Stimulated activated CD8-positive, alpha-beta memory T cell treated with anti-CD3 and anti-CD28 coated beads, Interleukin-4, amount 100 ng/mL, for 1 hour (primary cell): ENCODE measurements at places on chromosomes 3 and 15.
A peak's percentile ranks its signal among the peaks of the same experiment; 100 is the strongest.

DNA sequence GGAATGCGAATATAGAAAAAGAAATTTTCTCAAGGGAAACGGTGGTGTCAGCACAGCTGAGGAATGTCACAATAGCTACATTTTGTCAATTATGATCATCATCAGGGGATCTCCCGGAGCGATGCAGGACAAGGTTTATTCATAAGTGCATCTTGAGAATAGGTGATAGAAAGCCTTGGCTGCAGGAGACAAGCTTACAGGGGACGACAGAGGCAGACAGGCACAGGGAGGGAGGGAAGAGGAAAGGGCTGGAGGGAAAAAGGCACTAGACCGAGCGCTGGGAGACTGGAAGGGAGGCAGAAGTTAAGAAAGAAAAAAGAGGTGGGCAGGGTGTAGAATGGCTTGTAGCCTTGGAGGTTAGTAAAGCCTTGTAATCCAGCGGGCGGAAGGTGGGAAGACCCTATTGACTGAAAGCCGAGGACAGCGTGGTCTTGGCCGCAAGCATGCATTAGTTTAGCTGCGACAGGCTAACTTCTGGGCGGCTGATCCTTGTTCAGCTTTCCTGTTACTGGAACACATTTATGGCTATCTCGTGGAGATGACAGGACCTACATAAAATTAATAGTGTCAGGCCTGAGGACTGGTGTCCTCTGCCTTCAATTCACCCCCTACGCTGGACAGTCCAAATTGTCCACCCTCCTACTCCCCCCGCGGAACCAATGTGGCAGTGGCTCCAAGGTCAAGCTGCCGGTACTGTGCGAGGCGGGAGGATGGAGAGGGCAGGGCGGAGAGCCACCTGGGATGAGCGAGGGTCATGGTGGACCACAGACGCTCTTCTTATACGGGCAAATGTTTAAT is 1.4 kb upstream of the NECTIN3 start:
- DNase-seq = no peak

DNA sequence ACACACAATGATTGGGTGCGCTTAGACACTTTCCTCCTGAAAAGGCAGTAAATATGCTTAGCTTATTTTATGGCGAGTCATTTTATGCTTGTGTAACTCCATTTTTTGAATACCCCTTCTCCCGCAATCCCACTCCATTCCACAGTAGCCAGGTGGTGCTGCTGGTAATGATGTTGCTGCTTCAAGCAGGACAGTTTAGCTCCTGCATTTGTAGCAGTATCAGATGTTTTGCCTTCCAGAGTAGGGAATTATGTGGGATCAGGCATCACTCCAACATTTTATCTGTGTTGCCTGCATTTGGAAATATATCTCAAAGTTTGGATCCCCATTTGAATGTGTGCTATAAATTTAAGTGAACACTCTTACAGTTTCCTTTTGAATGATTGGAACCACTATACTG is 302.1 kb upstream of the SGO1 start:
- DNase-seq = no peak

GRCh38 chr3:24270204-24270691 is 224.4 kb downstream of the THRB start:
- DNase-seq = no peak

GRCh38 chr3:100361897-100362296 is 27.3 kb downstream of the NIT2 start:
- DNase-seq = no peak

- no peak for DNase-seq
Observed at GRCh38 chr15:74882528-74882927, 7.3 kb upstream of the MPI start.

- DNase-seq = no peak
Observed at GRCh38 chr15:100926258-100926657, 7.1 kb downstream of the LRRK1 start.

- DNase-seq = no peak
Observed at GRCh38 chr15:56996746-56997470, 78.5 kb downstream of the TCF12 start.

GRCh38 chr15:92878593-92879053 is 21.5 kb upstream of the CHD2 start:
- no peak for DNase-seq

DNA sequence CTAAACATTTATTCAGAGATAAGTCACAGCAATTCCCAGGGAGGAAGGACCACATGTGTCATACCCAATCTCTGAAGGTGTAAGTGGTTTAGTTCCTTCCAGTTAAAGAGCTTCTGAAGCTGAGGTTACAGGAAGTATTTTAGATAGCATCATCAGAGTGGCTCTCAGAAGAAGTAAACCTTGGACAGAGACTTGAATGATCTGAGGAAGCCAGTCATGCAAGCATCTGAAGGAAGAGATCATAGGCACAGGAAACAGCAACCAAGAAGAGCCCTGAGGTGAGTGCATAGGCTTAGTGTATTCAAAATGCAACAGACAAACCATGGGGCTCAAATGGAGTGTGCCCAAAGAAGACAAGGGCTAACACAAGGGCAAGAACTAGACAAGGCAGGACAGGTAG is 210.3 kb downstream of the ULK4 start:
- no peak for DNase-seq

- no peak for DNase-seq
Observed at GRCh38 chr15:60218256-60218655, 179.5 kb downstream of the ANXA2 start.

- no peak for DNase-seq
Observed at GRCh38 chr3:10351013-10351735, 30.3 kb upstream of the SEC13 start.

DNA sequence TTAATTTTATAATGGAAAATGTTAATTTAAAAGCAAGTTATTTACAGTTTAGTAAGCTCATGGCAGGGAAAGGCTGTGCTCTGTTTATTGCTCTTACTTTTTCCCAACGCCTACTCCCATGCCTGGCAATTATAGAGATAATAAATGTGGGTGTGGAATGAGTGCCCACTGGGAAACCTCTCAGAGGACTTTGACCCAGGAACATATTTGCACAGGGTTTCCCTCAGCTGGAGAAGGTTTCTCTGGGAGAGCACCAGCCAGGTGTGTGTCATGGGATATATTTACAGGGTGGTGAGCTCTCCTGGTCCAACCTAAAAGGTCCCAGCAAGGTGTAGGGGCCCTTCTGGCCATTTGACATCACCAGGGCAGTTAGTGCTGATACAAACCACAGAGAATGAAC is 27.9 kb downstream of the ZNF710 start:
- no peak for DNase-seq

GRCh38 chr3:65979731-65980130 is 59.0 kb downstream of the MAGI1 start:
- no peak for DNase-seq

GRCh38 chr3:131231710-131232389 is 149.7 kb upstream of the NUDT16 start:
- no peak for DNase-seq

DNA sequence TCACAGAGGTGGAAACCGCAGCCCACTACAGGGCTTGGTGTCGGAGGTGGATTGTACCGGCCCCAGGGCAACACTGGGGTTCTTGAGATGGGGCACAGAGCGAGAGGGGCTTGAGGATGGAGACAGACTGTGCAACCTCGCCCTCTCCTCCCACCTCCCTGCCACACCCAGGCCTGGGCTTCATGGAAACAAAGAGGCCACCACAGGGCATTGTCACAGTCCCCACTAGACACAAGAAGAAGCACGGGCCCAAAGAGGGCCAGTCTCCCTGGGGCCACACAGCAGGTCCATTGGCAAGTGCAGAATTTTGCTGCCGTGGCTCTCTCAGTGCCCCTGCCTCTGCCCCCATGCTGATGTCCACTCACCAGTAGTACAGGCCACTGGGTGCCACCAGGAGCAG is 4.1 kb upstream of the CALML4 start:
- no peak for DNase-seq

GRCh38 chr15:47887241-47887800 is 170.0 kb downstream of the SEMA6D start:
- no peak for DNase-seq

GRCh38 chr15:88269356-88270062 is 13.0 kb upstream of the NTRK3 start:
- no peak for DNase-seq

DNA sequence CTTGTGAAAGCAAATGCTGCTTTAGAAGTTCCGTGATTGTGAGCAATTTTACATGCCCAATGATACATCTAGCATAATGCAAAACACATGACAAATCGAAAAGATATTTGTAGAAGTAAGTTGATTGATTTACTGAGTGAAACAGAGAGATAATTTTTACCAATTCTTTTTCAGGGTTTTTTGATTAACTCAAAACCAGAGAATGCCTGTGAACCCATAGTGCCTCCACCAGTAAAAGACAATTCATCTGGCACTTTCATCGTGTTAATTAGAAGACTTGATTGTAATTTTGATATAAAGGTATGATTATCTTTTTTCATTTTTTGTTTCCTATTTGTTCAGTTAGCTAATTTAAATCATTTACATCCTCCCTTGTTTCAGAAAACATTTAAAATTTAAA is 58.8 kb downstream of the RNF13 start:
- DNase-seq = no peak

DNA sequence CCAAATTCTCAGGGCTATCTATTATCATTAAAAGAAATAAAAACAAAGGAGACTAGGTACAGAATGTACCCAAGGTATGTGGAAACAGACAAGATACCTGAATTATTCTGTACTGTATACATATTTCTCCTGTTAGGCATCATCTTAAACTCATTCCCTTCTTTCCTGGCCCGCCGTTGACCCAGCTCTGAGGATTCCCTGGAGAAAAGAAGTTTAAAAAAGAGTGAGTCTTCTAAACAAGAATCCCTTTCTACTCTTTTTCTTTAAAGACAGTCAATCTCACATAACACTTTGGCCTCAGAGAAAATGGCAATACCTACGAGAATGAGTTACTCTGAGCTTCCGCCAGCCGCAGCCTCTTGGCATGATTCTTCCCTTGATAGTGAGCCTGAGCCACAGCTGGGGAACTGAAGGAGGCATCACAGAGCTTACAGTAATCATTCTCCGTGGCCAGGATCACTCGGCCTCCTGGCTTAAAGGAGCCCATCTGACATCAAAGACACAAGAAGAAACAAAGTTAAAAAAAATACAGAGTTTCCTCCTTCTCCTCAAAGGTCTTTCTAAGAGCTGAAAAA is 44.2 kb downstream of the ZMAT3 start:
- no peak for DNase-seq

- DNase-seq = no peak
Observed at GRCh38 chr3:31485196-31485595, 47.5 kb upstream of the STT3B start.

DNA sequence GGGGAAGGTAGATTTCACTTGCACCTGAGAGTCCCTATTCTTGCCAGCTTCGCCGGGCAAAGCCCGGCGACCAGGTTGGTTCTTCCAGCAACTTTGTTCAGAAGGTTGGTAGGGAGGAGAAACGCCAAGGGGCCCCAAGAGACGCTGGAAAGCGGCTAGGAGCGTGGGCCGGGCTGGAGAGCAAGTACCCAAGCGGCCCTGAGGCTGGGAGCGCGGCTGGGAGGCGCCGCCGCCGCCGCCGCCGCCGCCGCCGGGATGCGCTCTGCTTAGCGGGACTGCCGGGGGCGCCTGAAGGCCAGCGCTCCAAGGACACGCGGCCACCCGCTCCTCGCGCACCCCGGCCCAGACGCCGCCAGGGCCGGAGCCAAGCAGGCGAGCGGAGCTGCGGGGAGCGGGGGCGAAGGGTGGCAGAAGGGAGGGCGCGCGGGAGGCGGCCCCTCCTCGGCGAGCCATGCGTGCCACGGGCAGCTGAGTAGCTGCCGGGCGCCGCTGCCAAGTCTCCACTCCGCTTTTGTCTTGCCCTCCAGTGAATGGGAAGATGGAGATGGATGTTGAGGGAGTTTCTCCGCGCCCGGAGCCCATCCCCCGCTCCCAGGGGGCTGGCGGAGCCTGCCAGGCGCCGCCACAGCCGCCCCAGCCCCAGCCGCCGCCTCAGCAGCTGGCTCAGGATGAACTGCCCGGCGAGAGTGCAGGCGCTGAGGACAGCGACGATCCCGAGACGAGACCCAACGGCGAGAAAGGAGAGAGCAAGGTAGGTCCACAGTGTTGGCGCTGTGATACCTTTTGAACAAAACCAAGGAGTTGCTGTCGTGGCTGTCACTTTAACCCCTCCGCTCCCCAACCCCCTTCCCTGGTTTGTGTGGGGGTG is 227.4 kb upstream of the AZI2 start:
- DNase-seq = no peak

DNA sequence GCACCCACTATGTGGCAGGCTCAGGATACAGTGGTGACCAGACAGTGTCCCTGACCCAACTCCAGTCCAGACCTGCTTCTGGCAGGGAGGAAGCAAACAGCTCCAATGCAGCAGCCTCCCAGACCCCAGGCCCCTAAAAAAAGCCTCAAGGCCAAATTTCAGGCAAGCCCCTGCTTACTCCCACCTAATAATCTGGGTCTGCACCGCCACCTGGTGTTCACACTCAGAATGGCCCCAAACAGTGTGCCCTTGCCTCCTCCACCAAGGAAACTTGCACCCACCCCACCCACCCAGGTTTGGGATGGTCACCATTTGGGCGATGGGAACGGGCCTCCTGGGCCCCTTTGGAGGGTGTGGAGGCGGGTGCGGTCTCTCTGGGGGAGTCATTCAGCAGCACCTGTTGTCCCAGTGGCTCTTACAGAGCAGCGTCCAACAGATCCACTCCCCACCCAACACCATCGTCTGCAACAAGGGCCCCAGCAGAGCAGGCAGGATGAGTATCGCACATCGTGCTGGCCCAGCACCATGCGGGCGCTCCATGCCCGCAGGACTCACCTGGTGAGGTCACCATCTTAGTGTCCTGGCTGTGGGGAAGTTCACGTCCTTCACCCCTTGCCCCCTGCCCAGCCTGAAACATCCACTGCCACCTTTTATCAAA is 17.3 kb downstream of the C3orf18 start:
- no peak for DNase-seq

DNA sequence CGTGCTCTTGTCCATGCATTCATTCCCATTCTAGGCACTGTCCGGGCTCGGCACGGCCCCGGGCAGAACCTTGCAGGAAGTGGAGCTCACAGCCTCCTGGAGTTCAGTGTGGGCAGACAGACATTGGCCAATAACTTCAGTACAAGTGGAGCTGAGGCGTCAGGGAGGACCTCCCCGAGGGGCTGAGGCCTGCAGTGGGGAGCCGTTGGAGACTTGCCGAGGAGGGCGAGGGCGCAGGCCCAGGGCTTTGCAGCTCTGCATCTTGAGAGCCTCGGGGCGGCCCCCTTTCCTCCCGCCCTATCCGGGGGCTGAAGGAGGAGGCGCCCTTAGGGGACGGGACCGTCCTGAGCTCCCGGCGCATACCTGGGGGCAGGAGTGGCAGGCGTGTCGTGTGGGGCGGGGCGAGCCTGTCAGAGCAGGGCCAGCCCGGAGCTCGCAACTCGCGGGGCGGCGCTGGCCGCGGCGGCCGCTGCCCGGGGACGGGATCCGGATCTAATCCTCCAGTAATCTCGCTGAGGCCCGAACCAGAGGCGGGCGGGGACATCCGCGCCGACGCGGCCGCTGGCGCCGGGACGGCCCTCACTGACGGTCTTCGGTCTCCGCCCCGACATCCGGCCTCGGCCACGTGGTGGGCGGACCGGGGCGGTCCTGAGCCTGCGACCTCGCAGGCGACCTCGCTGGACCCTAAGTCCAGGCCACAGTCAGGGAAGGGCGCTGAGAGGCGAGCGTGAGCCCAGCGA is at the start of gene ACY1:
ACY1 (plus strand) TSS at position 698 of the 740 bp plus-strand sequence. CDS start 530 bp downstream, outside the sequence.
- DNase-seq = peak; percentile 26

GRCh38 chr3:150367757-150368156 is 40.3 kb upstream of the TSC22D2 start:
- no peak for DNase-seq
